ENCODE measurements at places on chromosomes 3 and 15. TPM values are rescaled to one million over a fixed set of nuclear protein-coding genes. Genes with fewer than 3 reads are reported as not detected.
A peak's percentile ranks its signal among the peaks of the same experiment; 100 is the strongest.

- peak; percentile 8 for DNase-seq
Measured at GRCh38 chr3:81799403-81799802, 38.0 kb upstream of the GBE1 start.

GRCh38 chr3:52175416-52176179, 21.4 kb upstream of the POC1A start:
- no peak for DNase-seq

DNA sequence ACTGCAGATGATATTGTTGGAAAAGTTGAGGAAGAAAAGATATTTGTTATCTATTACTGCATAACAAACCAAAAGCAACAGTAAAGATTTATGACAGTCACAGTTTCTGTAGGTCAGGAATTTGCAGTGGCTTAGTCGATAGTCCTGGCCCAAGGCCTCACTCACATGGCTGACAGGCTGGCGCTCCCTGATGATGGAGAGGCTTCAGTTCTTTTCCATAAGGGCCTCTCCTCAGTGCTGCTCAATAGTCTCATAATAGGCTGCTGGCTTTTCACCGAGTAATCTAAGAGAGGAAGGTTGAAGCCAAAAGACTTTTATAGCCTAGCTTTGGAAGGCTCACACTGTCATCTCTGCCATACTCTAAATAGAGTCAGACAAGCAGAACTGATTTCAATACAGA, 17.7 kb downstream of the IREB2 start:
- DNase-seq: peak; percentile 33

GRCh38 chr3:59189526-59189925, 139.7 kb upstream of the CFAP20DC start:
- DNase-seq: no peak

DNA sequence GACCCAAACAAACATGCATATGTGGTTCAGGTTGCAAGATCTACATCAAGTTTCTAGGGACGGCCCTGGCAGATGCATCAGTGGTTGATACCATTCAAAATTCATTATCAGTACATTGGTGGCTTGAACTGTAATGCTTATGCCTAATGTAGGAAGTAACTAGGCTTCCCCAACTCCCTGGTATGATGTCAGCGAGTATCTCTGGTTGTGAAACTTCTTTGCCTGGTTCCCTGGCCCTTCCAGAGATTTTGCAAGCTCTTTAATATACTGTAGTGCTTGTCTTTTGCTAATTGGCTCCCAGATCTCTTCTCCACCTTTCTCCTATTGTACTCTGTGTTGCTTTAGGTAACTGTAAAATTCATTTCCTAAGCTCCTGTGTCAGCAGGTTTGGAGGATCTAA, 114.8 kb upstream of the RARB start:
- no peak for DNase-seq

DNA sequence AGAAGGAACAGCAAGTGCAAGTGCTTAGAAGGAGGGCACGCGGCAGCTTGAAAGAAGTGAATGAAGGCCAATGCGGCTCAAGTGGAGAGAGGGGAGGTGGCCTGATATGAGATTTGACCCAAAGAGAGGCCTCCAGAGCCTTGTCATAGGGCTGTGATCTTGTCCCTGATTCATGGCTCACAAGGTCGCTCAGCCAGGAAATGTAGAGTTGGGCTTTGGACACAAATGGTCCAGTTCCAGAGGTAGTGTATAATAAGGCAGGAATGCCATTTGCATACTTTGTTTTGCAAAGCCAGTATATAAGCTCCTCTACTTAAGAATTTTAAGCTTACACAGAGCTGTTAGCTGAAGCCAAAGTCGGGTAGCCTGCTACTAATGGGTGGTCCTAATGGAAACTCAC, 33.7 kb downstream of the HGD start:
- DNase-seq: peak; percentile 8

GRCh38 chr15:48592221-48592731, 53.2 kb downstream of the FBN1 start:
- peak; percentile 56 for DNase-seq

GRCh38 chr3:185744997-185745843, 79.6 kb downstream of the IGF2BP2 start:
- DNase-seq: peak; percentile 69

- DNase-seq: no peak
Measured at GRCh38 chr3:112042842-112043280, 8.3 kb downstream of the TMPRSS7 start.

DNA sequence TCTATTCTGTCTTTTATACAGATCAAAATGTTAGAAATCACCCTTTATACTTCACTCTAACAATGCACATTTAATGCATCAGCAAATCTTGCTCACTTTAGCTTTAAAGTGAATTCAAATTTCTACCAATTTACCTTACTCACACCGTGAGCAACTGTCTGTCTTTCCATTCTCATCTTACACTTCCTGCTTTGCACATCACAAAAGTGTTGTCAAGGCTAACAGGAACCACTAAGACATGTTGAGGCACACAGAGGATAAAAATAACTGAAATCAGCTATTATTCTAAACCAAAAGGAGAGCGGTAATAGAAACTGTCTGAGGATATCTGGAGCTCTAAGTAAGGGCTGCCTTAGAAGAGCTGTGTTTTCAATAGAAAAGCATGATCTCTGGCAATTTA, 519.9 kb downstream of the ZBBX start:
- no peak for DNase-seq

DNA sequence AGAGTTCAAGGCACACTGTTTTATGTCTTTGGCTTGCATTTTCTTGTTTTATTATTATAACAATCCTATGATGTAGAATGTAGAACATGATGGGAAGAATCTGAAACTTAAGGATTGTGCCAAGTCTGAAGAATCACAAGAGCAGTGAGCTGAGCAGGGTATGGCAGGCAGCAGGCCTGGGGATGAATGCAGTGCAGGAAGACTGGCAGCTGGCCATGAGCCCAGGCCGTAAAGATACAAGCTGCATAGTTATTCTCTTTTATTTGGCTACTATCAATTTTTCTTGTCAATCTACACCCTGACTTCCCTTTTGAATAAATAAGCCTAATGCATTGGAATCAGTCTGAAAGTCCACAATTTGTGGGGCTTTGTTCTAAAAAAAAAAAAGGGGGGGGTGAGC, 89.6 kb upstream of the ARPP21 start:
- DNase-seq: no peak

GRCh38 chr15:84725001-84725491, 9.1 kb upstream of the SEC11A start:
- peak; percentile 74 for DNase-seq

DNA sequence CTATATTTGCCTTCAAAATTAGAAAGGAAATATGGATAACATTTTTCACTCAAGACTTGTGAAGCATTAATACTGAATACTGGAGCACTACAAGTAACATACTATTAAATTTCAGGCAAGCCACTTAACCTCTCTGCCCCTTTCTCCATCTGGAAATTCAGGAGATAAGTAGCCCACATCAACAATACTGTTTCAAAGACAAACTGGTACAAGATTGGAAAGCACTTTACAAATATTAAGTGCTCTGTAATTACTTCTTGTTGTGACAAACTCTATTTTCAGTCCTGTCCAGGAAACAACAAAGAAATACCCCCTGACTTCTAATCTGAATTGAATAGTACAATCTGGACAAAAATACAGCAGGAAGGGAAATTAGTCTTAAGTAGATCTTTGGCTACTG, 49.3 kb downstream of the TMEM212 start:
- no peak for DNase-seq

- no peak for DNase-seq
Measured at GRCh38 chr3:99324636-99325203, 313.7 kb upstream of the COL8A1 start.

DNA sequence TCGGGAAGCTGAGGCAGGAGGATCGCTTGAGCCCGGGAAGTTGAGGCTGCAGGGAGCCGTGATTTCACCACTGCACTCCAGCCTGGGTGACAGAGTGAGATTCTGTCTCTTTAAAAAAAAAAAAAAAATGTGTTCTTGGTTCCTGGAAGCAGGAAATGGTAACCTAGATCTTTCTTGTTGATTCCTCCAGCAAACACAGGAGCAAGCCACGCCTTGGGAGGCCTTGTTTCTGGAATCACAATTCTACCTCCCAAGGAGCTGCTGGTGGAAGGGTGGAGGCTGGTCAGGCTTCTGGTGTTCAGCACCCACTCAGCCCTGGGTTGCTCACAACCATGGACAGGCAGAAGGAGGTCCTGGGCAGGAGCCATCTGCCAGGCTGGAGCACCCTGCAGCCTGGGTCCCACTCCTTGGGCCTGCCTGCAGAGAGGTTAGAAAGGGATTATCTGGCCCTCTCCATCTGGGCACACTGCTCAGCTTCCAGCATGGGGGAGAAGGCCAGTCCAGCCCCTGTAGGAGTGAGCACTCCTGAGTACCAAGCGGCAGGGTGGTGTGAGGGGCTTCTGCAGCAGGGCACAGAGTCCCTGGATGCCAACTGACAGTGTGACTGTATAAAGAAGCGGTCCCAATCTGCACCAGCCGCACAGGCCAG, 65.6 kb downstream of the ABTB1 start:
- peak; percentile 74 for DNase-seq

DNA sequence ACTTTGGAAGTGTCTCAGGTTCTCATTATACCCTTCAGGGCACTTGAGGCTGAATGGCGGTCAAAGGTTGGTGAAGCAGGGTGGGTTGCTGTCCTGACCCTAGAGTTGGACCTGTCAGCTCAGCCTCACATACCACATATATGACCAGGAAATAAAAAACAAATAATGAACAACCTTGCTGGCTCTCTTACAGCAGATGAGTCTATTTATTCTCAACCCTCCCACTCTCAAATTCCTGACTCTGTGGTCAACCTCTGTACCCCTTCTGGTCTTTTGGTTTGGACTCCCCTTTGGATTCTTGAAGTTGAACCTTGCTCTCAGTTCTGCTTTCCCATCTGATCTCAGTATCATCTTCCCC, 16.9 kb downstream of the PPP2R3A start:
- no peak for DNase-seq

- no peak for DNase-seq
Measured at GRCh38 chr3:32376115-32376514, 15.5 kb upstream of the CMTM7 start.

GRCh38 chr3:131299836-131300235, 81.7 kb upstream of the NUDT16 start:
- DNase-seq: no peak

- peak; percentile 18 for DNase-seq
Measured at GRCh38 chr15:73571346-73571745, 61.8 kb downstream of the NPTN start.

DNA sequence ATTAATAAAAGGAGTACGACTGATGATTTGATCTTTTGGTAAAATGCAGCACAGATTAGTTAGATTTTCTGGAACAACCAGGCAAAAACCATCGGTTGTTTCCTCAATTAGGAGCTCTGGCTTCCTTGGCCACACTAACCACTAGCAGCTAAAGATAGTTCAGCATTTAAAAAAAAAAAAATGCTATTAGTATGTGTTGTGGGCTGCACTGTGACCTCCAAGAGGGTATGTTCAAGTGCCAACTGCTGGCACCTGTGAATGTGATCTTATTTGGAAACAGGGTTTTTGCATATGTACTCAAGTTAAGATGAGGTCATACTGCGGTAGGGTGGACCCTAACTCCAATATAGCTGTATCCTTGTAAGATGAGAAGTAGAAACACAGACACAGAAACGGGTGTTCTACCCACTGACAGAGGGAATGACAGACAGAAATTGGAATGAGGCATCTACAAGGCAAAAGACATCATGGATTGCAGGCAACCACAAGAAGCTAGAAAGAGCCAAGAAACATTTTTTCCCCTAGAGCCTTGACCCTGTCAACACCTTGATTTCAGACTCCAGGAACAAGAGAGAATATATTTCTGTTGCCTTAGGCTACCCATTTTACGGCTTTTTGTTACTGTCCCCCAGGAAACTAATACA, 534.6 kb upstream of the ROBO2 start:
- no peak for DNase-seq

- no peak for DNase-seq
Measured at GRCh38 chr15:45123397-45123796, 6.3 kb downstream of the DUOXA1 start.

PEAK1 gene
- total RNA-seq: 72.5 TPM

MRAS gene
- 11.0 TPM for total RNA-seq

BFSP2 gene
- total RNA-seq: not detected

MEGF11 gene
- 0.92 TPM for total RNA-seq

ASB14 gene
- total RNA-seq: 0.29 TPM

WDR93 gene
- not detected for total RNA-seq

SKOR1 gene
- 0.92 TPM for total RNA-seq

CSTA gene
- not detected for total RNA-seq

TTC21A gene
- 10.3 TPM for total RNA-seq

IMPG2 gene
- total RNA-seq: under 0.01 TPM

GABRG3 gene
- not detected for total RNA-seq
